ENCODE measurements at places on chromosomes 1 and 21.

DNA sequence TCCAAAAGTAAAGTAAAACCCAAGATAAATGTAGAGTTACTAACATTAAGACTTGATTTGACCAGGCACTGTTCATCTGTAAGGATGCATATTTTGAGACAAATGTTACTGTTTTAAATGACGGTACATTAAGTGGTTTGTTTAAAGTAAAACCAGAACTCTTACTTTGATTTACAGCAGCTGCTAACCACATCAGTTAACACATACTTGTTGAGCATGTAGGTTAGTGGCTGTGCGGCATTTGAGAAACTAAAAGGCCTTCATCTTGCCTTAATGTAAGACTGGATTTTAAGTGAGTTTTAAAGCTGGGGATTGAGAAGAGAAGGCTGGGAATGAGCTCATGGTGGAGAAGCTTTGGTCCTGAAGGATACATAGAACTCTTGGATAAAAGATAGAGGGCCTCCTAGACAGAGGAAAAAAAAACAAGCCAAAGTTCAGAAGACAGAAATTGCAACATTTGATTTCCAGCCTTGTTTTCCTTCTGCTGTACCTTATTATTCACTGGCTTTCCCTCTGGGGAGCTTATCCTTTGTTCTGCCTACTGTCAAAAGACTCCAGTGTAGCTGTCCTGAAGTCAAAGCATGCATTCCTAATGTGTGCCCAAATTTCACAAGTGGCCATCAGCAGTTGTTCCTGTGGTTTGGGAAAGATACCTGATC, 66.6 kb downstream of the MTR start:
- no peak for DNase-seq

DNA sequence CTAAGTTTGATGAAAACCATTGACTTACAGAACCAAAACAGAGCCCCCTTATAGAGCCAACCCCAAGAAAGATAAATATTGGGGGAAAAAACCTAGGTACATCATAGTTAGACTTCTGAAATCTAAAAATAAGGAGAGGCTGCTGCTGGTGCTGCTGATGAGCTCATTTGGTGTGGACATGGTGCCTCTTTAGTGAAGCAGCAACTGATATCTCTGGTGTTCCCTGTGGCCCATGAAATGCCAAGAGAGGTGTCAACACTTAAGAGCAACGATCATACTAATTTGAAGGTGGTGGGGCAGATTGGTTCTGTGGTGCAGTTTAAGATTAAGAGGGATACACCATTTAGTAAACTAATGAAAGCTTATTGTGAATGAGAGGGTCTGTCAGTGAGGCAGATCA, 35.9 kb downstream of the ST3GAL3 start:
- no peak for DNase-seq

GRCh38 chr21:17598437-17598836, 14.3 kb downstream of the BTG3 start:
- no peak for DNase-seq

GRCh38 chr1:197311081-197311480, 43.0 kb downstream of the CRB1 start:
- DNase-seq: no peak

DNA sequence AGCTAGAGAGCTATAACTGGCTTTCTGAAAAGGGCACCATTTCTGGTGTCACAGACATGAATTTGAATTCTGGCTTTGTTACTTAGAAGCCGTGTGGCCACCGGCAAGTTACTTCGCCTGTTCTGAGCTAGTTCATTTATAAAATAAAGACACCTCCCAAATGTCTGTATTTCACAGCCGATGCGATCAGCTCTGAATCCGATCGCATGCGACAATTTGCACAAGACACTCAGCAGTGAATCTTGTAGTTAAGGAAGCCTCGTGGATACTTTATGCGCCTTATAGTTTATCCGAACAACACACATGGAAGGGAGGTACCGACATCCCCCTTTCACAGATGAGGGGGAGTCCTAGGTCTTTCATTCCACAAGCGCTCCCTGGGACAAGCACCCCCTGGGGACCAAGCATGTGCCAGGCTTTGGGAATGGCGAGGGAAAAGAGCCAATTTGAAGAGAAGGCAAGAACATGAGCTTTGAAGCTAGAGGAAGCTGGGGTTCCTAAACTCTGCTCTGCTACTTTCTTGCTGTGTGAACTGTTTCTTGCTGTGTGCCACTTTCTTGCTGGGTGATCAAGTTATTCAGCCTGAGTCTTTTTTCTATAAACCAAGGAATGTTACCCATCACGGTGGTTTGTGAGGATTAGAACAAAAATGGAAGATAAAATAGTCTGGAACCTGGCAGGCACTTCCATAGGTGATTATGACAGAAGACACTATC, 3.9 kb downstream of the ID3 start:
- DNase-seq: no peak

DNA sequence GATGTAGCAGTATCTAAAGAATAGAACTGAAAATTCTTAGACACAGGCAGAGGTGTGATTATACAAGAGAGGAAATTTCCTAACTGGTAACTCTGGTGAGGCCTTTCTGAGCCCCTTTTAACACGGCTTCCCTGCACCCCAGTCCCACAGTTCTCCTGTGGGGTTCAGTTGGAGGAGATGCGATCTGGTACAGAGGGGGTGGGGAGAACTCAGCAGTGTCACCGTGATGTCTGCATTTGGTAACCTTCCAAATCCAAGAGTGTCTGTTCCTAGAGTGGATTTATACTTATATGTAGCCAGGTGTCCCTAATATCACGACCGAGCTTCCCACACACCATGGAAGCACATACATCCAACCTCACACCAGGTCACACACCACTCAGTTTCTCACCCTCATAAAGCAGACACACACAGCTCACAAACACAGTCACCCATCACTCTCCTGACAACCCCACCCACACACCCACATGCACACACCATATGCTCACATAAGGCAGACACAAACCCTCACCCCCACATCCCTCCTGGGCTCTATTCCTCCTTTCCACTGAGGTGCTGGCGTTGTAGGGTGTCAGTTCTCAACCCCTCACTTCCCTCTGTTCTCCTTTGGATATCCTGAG, 48.5 kb downstream of the RHBG start:
- no peak for DNase-seq

GRCh38 chr1:58811303-58811702, 27.5 kb upstream of the JUN start:
- no peak for DNase-seq

DNA sequence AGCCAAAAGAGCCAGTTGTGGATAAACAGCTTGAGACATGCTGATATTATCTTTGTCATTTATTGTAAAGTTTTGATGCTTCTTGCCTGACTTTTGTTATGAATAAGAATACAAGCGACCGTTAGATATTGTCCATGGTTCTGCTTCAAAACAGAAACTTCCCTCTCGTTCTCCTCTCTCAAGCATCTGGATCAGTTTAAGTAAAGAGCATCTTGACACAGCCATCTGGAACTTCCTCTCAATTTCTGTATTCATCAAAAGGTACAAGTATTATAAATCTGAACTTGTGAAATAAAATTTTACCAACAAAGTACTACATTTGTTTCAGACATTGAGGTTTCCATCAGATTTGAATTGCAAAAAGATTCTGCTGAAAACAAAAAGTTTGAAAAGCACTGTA, 36.4 kb upstream of the CLDN14 start:
- no peak for DNase-seq

DNA sequence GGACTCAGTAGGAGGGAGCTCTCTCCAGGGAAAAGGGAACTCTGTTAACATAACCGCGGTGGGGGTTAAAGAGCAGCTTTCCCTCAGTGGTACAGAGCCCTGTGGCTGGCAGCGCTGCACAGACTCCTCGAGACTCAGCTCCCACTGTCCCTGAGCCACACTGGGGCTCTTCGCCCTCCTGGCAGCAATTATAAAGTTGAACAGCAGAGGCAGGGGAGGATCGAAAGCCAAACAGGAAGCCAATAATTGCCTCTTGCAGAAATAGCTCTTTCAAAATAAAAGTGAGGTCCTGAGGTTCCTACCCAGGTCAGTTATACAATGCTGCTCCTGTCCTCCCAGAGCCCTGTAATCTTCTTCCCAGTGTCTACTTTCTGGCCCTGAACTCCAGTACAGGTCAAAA, 77.0 kb downstream of the FAM78B start:
- no peak for DNase-seq

GRCh38 chr1:204971517-204972336, 71.3 kb upstream of the CNTN2 start:
- DNase-seq: no peak

GRCh38 chr1:155062151-155062686, 1.3 kb upstream of the EFNA4 start:
- DNase-seq: no peak

- DNase-seq: no peak
These were observed 48.4 kb downstream of the ADAMTS5 start for GRCh38 chr21:26918323-26919079.

DNA sequence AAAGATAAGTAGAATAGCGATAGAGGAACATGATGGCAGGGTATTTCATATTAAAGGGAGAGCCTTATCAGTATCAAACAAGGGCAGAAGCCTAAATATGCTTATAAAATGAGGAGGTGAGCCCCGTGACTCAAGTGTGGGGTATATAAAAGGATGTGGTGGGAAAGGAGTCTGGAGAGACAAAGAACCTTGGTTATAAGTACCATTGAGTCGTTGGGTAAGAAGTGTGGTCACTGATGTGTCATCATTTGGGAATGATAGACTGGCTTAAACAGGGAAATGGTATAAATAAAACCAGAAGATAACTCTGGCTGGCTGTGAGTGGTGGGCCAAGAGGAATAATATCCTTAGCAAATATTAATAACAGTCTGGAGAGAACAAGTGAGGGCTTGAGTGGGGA, 10.9 kb upstream of the CD5L start:
- no peak for DNase-seq

GRCh38 chr1:59605184-59605583, 209.6 kb upstream of the HOOK1 start:
- no peak for DNase-seq

GRCh38 chr1:77688939-77689338, 6.5 kb upstream of the ZZZ3 start:
- no peak for DNase-seq

DNA sequence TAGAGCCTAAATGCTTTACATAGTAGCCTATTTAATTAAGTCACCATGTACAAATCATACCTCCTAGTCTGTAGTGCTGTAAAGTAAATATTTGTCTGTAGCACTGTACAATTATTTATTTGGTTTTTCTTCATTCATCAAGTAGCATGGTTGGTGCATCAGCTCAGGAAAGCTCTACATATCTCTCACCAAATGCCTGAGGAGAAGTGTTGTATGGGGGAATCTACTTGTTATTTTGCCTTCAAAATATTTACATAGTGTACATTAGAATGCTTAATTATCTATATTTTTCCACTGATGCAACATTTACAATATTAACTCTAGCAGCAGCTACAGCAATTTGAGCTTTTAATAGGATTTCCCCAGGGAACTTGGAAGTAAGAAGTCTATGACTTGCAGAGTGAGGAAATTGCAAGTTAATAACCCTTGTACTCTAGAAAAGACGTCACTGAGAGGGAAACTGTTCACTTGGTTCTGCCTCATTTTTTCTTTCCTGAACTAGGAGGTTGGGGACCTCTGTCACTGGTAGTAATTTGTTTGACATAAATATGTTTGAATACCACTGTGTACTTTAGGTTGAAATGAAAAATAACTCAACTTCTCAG, 207.4 kb downstream of the PDE4B start:
- DNase-seq: no peak

- no peak for DNase-seq
These were observed 95.9 kb downstream of the DDX20 start for GRCh38 chr1:111851552-111851951.

GRCh38 chr1:55337801-55338447, 122.8 kb upstream of the USP24 start:
- no peak for DNase-seq

DNA sequence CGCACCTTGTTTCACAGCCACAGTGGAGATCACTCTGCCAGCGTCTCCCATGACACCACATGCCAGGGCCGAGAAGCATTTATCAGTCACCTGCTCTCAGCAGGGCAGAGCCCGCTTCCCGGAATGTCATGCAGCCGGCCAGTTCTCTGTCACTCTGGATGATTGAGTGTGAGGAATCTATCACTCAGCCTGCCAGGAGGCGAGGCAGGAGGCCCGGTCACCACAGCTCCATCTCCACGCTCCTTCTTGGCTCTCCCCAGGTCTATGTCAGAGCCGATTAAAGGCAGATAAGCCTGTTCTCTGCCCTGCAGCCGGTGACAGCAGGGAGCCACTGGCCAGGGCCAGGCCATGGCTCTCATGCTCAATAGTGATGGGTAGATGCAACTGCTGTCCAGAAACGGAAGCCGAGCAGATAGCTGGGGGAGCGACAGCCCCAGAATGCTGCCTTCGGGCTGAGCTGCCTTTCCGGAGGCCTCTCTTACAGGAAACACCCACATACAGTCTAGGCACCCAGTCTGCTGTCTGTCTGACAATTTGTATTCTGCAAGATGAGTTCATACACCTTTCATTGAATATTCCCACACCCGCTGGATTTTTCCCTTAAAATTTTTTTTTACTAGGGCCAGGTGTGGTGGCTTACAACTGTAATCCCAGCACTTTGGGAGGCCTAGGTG, 64.1 kb downstream of the ACTL8 start:
- no peak for DNase-seq

DNA sequence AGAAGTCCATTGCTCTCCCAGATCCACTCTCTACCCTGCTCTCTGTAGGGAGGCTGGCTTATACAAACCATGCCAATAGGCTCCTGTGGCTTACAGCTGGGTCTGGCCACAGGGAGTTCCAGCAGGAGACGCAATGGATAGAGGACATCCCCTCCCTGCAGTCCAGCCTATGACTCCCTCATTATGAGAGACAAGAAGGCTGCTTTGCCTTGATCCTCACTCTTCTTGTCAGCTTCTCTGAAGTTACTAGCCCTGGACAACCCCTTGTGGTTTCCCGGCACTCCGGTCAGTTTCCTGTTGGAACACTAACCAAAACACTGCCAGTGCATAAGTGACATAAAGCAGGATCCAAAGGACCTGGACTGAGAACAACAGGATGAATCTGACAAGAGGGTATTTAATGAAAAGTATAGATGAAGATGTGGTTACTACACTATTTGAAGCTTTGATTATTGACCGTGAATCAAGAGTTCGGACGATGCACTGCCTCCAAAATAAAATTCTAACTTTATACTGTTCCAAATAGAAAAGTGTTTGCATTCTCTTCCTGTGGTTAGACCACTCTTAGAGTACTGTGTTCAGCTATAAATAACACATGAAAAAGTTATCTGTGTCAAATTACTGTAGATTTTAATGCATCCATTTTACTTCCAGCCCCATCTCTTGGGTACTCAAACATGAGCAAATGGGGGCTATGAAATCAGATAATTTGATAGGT, 32.7 kb upstream of the ZNF326 start:
- DNase-seq: no peak

DNA sequence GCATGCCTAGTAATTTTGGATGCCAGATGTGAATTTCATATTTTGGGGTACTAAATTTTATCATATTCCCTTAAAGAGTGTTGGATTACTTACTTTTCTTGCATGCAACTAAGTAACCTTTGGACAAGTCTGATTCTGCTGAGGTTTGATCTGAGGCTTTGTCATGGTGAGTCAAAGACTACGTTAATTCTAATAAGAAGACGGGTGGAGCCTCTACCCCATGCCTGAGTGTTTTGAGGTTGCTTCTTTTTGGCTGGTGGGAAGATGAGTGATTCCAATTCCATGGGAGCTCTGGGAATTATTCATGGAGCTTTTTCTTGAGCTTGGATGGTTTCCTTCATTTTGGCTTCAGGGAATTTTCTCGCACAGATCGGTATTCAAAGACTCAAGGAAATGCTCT, 11.6 kb upstream of the PCP4 start:
- DNase-seq: no peak

All from stimulated activated CD8-positive, alpha-beta memory T cell treated with anti-CD3 and anti-CD28 coated beads, Interleukin-7, amount 100 ng/mL, for 1 hour (primary cell).